ENCODE measurements at places on chromosomes 7 and 10. TPM values are rescaled to one million over a fixed set of nuclear protein-coding genes. Genes with fewer than 3 reads are reported as not detected.

- no peaks in the 10 kb centered on the region for H3K36me3 ChIP-seq
- H3K4me3 ChIP-seq: peak overlapping the region; percentile 65
- no peak overlapping the region for H3K27ac ChIP-seq
- peak; percentile 70 for DNase-seq
- peaks cover 51% of the 10 kb centered on the region for H3K27me3 ChIP-seq
- H3K4me1 ChIP-seq: peaks cover 43% of the 10 kb centered on the region
Observed at GRCh38 chr7:5423976-5424748, 528 bp upstream of the TNRC18 start.

The LBX1 gene
- total RNA-seq: not detected

- H3K27ac ChIP-seq: no peak overlapping the region
- H3K36me3 ChIP-seq: peaks cover 21% of the 10 kb centered on the region
- H3K4me1 ChIP-seq: no peaks in the 10 kb centered on the region
- DNase-seq: no peak
- H3K27me3 ChIP-seq: no peaks in the 10 kb centered on the region
- H3K4me3 ChIP-seq: no peak overlapping the region
Observed at GRCh38 chr7:56097700-56098099, 4.9 kb upstream of the PHKG1 start.

GRCh38 chr10:60480865-60481563 is 91.3 kb upstream of the ANK3 start:
- H3K4me3 ChIP-seq: no peak overlapping the region
- peaks cover 16% of the 10 kb centered on the region for H3K4me1 ChIP-seq

DNA sequence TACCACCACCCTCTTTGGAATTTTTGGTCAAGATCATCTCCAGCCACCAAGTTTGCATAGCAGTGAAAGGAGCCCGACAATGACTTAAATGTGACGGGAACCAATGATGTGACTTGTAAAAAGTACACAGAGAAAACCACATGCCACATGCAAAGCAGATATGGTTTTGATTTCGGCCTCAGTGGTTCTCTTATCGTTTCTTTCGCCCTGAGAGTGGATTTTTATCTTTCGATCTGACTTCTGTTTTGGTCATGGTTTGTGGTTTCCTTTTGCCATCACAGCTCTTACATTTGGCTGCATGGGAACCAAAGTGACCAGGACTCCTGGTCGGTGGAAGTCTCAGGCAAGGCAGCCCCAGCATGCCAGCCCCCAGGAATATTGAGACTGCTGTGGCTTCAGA is 31.5 kb downstream of the TCF7L2 start:
- no peak overlapping the region for H3K27ac ChIP-seq
- peaks cover 26% of the 10 kb centered on the region for H3K4me1 ChIP-seq
- peaks cover 65% of the 10 kb centered on the region for H3K27me3 ChIP-seq
- peak; percentile 66 for DNase-seq

DNA sequence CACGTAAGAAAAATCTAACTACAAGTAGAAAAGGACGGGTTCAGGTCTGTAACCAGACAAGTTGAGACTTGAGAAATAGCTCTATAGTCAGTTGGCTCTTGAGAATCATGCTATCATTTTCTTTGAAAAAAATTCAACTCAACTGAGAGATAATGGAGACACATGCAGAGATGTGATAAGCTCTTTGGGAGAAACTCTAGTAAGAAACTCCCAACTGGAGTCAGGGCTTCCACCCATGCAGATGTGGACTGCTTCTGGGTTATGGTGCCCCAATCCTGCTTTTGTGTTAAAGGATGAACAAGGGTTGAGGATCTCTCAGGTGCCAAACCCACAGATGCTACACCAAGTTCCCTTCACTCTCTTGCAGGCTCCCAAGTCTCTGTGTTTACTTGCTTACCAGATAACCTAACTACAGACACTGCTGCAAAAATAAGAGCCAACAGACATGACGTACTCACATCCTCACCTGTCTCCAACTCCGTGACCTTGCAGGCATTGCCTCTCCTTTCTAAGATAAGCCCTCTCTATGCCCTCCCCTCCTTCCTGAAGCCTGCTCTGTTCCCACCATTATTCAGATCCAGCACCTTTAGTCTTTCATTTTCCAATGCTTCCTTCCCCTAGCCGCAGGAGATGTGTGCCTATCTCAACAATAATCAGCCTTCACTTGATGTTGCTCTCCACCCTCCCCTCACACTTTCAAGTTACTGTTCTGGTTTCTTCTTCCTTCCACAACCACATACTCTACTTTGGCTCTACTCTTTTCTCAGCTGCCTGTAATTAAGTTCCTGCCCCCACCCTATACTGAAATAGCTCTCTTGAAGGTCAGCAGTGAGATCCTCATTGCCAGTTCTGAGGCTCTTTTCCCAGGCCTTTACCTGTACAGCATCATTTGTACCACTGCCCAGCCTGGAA is 130.0 kb downstream of the ICA1 start:
- peak; percentile 30 for DNase-seq
- H3K27me3 ChIP-seq: no peaks in the 10 kb centered on the region
- peaks cover 4% of the 10 kb centered on the region for H3K36me3 ChIP-seq

DNA sequence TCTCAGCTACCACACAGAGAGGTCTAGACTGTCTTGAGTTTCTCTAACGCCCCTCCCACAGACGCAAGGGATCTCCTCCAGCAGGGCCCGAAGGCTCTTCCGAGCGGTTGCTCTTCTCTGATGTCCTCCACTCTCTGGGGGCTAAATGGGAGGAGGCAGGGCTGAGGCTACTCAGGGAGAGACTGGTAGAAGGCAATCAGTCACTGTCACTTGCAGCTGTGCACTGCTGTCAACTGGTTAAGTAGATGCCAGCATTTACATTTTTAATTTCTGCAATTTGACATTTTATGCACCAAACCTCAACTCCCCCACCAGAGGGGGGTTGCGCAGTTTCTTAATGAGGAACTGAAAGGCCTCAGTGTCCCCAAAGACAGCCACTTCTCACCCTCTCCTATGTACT is 442.8 kb downstream of the PLXNA4 start:
- no peak for DNase-seq
- no peak overlapping the region for H3K4me3 ChIP-seq
- H3K4me1 ChIP-seq: no peaks in the 10 kb centered on the region
- H3K27me3 ChIP-seq: peaks cover 2% of the 10 kb centered on the region
- no peaks in the 10 kb centered on the region for H3K36me3 ChIP-seq

The CPA4 gene
- total RNA-seq: 0.90 TPM

The C10orf53 gene
- not detected for total RNA-seq

DNA sequence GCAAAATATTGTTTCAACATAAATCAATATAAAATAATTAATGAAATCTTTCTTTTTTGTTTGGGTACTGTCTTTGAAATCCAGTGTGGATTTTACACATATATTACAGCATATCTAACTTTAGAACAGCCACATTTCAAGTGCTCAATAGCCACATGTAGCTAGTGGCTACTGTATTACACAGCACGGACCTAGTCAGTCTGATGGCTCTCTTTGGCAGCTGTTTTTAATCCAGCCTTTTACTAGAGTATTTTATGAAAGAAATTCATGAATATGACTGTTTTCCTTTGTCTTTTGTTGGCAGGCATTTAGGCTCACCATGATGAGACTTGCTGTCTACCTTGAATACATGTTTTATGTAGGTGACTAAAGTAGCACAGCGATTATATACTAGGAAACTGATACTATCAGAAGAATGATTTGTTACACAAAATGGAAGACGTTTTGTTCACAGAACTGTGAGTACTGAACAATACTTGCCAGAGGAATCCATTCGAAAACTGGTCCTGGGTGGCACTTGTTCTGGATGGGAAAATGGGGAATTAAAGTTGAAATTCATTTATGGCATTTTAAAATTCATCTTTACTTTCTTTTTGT is 386.7 kb downstream of the PHTF2 start:
- no peaks in the 10 kb centered on the region for H3K36me3 ChIP-seq
- DNase-seq: no peak
- no peaks in the 10 kb centered on the region for H3K4me1 ChIP-seq
- H3K4me3 ChIP-seq: no peak overlapping the region

The FHIP2A gene
- total RNA-seq: 17.2 TPM

GRCh38 chr10:63478564-63478963 is 12.8 kb upstream of the JMJD1C start:
- H3K27me3 ChIP-seq: no peaks in the 10 kb centered on the region
- peaks cover 24% of the 10 kb centered on the region for H3K4me1 ChIP-seq
- H3K27ac ChIP-seq: no peak overlapping the region
- H3K36me3 ChIP-seq: no peaks in the 10 kb centered on the region

- H3K27me3 ChIP-seq: peaks cover 27% of the 10 kb centered on the region
- H3K4me1 ChIP-seq: no peaks in the 10 kb centered on the region
- DNase-seq: no peak
- H3K27ac ChIP-seq: no peak overlapping the region
Observed at GRCh38 chr10:45091968-45092367, 91.2 kb downstream of the ZNF22 start.

GRCh38 chr7:87159538-87159937 is 7.3 kb downstream of the DMTF1 start:
- peaks cover 31% of the 10 kb centered on the region for H3K36me3 ChIP-seq
- H3K27ac ChIP-seq: no peak overlapping the region
- H3K27me3 ChIP-seq: no peaks in the 10 kb centered on the region

The AGR3 gene
- total RNA-seq: not detected

DNA sequence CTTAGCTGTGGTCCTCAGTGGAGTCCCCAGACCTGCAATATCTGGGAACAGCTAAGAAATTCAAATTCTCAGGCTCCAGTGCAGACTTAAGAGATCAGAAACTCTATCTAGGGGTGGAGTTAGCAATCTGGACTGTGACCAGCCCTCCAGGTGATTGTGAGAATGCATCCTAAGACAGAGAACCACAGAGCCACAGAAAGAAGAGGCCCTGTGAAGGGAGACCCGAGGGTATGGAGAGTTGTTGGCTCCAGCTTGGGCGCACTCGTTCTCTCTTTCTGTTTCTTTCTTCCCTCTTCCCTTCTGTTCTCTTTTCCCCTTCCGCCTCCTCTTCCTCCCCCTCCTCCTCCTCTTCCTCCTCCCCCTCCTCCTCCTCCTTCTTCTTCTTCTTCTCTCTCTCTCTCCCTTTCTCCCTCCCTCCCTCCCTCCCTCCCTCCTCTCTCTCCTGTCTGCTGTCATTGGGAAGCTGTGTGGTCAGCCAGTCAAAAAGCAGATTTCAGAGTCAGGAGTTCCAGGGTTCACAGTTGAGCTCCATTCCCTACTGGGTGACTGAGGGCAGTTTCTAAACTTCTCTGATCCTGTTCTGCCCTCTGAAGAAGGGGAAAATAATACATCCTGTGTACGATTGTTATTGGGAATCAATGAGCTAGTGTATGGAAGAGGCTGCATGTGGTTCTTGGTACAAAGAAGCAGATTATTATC is 62.1 kb upstream of the STEAP1B start:
- no peak overlapping the region for H3K4me3 ChIP-seq
- H3K4me1 ChIP-seq: peaks cover 53% of the 10 kb centered on the region
- no peaks in the 10 kb centered on the region for H3K36me3 ChIP-seq
- DNase-seq: peak; percentile 43
- peaks cover 22% of the 10 kb centered on the region for H3K27me3 ChIP-seq

DNA sequence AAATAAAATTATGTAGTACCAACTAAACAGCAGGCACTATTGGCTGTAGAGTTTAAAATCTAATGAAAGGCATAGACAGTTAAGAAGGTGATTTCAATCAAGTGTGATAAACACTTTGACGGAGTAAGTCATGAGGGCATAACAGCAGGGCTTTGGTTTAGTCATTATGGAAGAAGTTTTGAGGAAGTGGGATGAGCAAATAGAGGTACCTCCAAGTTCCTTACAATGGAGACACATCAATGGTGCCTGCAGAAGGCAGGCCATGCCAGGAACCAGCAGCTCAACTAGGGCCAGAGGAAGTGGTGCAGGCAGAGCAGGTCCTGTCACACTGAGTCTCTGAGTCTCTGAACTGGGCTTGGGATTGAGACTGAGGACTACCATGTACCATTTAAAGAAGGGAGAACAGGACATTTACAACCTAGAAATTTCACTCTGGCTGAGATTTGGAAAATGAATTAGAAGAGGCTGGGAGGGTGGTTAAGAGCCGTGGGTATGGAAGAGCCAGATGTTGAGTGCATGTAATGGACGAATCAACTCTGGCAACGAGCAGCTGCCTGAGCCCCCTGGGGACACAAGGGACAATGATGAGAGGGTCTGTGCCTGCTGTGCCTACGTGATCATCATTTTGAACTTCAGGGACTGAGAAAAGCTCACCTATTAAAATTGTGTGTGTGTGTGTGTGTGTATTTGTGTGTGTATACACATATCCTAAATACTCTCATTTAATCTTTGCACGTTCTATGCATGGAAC is 208.7 kb upstream of the POM121L12 start:
- H3K4me3 ChIP-seq: no peak overlapping the region
- H3K36me3 ChIP-seq: no peaks in the 10 kb centered on the region
- no peaks in the 10 kb centered on the region for H3K4me1 ChIP-seq
- H3K27ac ChIP-seq: no peak overlapping the region

The ZNF655 gene
- 49.8 TPM for total RNA-seq

The GCK gene
- total RNA-seq: 1.3 TPM

- peak; percentile 31 for DNase-seq
- peaks cover 25% of the 10 kb centered on the region for H3K36me3 ChIP-seq
- H3K27me3 ChIP-seq: no peaks in the 10 kb centered on the region
- peaks cover 16% of the 10 kb centered on the region for H3K4me1 ChIP-seq
Observed at GRCh38 chr7:732094-732541, 5.0 kb upstream of the PRKAR1B start.
